ENCODE measurements at places on chromosomes 1 and 21.

DNA sequence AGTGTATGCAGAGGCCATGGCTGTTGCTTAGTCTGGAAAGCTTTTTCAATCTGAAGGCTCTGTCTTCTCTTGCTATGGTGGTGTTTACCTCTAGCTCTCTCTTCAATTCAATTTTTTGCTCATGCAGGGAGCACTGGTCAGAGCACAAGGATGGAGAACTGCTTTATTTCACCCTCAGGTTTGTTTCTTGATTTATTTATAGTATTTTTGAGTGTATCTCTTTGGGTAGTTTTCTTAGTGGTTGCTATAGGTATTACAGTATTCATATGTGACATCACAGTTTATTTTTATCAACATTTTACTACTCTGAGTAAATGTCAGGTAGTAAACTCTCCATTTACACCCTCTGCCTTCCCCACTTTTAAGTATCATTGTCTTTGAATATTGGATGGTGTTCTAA lies 147.9 kb downstream of the RASAL2 start:
- H3K27me3 ChIP-seq, result no peaks in the 10 kb centered on the region
- no peaks in the 10 kb centered on the region for H3K4me1 ChIP-seq
- H3K4me3 ChIP-seq, result no peak overlapping the region
- H3K36me3 ChIP-seq, result no peaks in the 10 kb centered on the region
- DNase-seq, result no peak
- no peak overlapping the region for H3K27ac ChIP-seq

DNA sequence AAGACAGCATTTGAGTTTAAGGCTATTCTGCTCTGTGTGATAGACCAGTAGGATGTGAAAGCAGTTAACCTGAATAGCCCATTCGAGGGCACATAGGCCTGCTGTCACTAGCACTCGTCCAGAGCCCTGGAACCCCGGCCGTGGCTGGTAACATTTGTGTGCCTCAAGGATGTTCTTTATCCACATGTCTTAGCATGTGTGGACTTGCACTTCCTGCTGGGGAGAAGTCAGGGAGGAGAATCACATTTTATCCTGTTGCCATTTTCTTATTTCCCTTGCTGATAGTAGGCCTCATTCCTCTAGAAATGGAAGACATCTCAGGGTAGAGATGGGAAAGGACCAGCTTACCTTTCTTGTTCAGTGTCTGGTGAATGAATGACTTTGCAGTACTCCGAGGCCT lies 54.7 kb downstream of the VPS13D start:
- no peaks in the 10 kb centered on the region for H3K4me1 ChIP-seq
- H3K27me3 ChIP-seq, result no peaks in the 10 kb centered on the region
- H3K27ac ChIP-seq, result no peak overlapping the region
- peaks cover 17% of the 10 kb centered on the region for H3K36me3 ChIP-seq

GRCh38 chr1:222009105-222009730 lies 267.3 kb upstream of the DUSP10 start:
- H3K27ac ChIP-seq, result no peak overlapping the region
- H3K4me1 ChIP-seq, result no peaks in the 10 kb centered on the region
- no peak overlapping the region for H3K4me3 ChIP-seq
- H3K36me3 ChIP-seq, result no peaks in the 10 kb centered on the region
- H3K27me3 ChIP-seq, result no peaks in the 10 kb centered on the region

- H3K4me1 ChIP-seq, result no peaks in the 10 kb centered on the region
- no peak overlapping the region for H3K27ac ChIP-seq
- no peak overlapping the region for H3K4me3 ChIP-seq
- no peaks in the 10 kb centered on the region for H3K36me3 ChIP-seq
- DNase-seq, result no peak
Observed at GRCh38 chr1:46969014-46969619, 27.8 kb upstream of the CYP4A11 start.

GRCh38 chr21:42331660-42332059 lies 16.5 kb upstream of the TFF3 start:
- no peaks in the 10 kb centered on the region for H3K36me3 ChIP-seq
- no peak for DNase-seq
- H3K27me3 ChIP-seq, result no peaks in the 10 kb centered on the region
- H3K4me3 ChIP-seq, result no peak overlapping the region
- H3K27ac ChIP-seq, result no peak overlapping the region

GRCh38 chr1:77796695-77797405 lies 17.4 kb downstream of the MIGA1 start:
- no peaks in the 10 kb centered on the region for H3K4me1 ChIP-seq
- no peaks in the 10 kb centered on the region for H3K36me3 ChIP-seq
- H3K27ac ChIP-seq, result no peak overlapping the region
- DNase-seq, result no peak
- no peak overlapping the region for H3K4me3 ChIP-seq
- no peaks in the 10 kb centered on the region for H3K27me3 ChIP-seq

DNA sequence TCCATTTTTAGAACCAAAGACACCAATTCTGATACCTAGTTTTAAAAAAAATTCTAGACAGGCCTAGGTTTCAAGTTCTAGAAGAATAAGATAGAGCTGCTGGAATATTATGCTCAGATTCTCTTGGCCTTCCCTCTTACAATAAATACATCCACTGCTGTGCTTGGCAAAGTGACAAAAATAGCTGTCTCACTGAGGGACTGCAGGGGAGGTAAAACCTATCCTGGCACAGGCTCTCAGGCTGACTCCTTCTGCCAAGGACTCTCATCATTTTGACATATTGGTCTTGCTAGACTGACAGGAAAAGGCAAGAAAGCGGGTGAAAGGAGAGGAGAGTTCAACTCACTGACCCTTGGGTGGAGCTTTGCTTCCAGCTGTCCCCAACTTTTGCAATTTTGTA lies 197.0 kb upstream of the LHX8 start:
- DNase-seq, result no peak
- no peaks in the 10 kb centered on the region for H3K27me3 ChIP-seq
- no peak overlapping the region for H3K27ac ChIP-seq
- no peaks in the 10 kb centered on the region for H3K4me1 ChIP-seq
- no peak overlapping the region for H3K4me3 ChIP-seq

DNA sequence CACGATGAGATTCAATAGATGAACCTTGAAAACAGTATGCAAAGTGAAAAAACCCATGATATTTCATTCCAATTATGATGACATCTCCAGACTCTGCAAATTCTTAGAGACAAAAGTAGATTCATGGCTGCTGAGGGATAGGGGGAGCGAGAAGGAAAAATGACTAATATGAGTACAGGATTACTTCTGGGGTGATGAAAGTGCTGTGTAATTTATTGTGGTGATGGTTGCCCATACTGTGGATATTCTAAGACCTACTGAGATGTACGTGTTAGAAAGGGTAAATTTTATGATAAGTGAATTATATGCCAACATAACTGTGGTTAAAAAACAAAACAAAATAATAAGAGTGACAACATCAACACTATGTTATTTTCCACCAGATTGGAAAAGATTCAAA lies 18.9 kb upstream of the RGS7 start:
- no peaks in the 10 kb centered on the region for H3K27me3 ChIP-seq
- H3K27ac ChIP-seq, result no peak overlapping the region
- no peaks in the 10 kb centered on the region for H3K4me1 ChIP-seq
- DNase-seq, result no peak
- H3K36me3 ChIP-seq, result no peaks in the 10 kb centered on the region
- no peak overlapping the region for H3K4me3 ChIP-seq

DNA sequence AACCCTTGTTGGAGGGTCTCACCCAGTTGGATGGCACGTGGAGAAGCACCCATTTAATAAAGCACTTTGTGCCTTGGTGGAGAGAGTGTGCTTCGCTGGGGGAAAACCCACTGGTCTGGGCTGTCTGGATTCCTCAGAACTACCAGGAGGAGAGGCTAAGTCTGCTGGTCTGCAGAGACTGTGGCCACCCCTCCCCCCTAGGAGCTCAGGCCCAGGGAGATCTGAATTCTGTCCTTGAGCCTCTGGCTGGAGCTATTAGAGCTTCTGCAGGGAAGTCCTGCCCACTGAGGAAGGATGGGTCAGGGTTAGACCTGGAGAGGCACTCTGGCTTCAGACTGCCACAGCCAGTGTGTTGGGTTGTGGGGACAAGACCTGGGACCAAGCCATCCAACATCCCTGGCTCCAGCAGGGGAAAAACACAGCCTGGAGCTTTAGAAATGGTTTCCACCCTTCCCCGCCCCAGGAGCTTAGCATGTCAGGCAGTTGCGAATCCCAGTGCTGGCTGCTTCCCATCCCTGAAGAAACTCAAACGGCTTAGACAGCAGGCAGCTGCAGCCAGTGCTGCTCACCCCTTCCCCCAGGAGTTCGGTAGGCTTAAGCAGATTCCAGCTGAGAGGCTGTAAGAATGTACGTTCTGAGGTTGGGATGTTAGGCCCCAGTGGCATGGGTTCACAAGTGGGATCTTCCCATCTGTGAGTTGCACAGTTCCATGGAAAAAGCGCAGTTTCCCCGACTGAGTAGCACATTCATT lies 288.3 kb downstream of the TGFB2 start:
- no peak for DNase-seq
- no peaks in the 10 kb centered on the region for H3K4me1 ChIP-seq

- no peaks in the 10 kb centered on the region for H3K36me3 ChIP-seq
- H3K27ac ChIP-seq, result no peak overlapping the region
- no peak overlapping the region for H3K4me3 ChIP-seq
- H3K27me3 ChIP-seq, result no peaks in the 10 kb centered on the region
- no peak for DNase-seq
Observed at GRCh38 chr1:8527941-8528340, 210.0 kb downstream of the SLC45A1 start.

DNA sequence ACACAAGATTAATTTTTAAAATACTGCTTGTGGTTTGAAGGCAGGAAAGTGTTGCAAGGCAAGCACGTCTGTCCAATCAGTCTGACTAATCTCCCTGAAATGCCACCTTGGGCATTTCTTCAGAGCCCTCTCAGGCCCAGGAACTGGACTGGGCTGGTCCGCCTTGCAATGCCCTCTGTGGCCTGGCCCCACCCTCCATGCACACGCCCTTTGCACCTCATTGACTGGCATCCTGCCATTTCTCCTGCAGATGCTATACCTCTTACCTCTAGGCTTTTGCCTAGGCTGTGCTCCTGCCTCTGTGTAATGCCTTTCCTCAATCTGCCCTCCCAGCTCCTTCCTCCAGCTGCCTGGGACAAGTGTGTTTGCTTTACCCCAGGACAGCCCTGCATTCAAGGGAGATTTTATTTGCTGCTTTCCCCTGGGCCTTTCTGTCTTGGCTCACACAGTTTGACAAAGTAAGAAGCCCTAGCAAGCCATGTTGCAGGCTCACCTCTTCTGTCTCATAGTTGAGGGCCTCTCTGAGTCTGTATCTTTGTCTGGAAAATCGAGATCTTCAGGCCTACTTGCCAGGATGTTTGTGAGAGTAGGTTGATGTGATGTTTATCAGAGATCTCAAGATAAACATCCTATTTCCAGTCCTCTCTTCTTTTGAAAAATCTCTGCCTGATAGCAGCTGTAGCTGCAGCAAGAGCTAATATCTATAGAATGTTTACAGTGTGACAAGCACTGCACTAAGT lies 149.2 kb upstream of the JUN start:
- DNase-seq, result no peak
- no peaks in the 10 kb centered on the region for H3K4me1 ChIP-seq
- no peak overlapping the region for H3K27ac ChIP-seq
- no peaks in the 10 kb centered on the region for H3K27me3 ChIP-seq
- H3K36me3 ChIP-seq, result no peaks in the 10 kb centered on the region

GRCh38 chr1:30264672-30265025 lies 458.7 kb downstream of the MATN1 start:
- no peak for DNase-seq
- H3K4me3 ChIP-seq, result no peak overlapping the region

DNA sequence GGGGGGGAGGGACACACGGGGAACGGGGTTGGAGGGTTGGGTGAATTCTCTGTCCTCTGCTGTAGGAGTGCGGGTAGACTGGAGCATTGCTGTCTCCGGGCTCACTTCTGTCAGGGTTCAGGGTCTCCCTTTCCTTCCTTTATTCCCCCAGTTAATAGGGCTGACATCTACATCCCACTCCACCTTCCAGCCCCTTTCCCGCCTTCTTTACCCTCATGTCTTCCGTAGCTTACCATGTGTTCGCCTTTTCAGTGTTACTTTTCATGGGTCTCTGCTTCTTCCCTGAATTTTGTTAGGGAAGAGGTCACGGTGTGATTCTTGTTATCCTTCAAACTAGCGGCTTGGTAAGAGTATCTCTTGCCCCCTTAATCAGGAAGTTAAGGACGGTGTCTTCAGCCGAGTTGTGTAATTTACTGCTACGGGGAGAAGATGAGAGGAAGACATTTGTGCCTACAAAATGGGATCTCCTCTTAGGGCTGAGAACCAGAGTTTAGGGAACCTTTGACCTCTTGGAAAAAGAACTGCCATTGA lies 917 bp downstream of the RAP1A start:
- no peaks in the 10 kb centered on the region for H3K27me3 ChIP-seq
- no peaks in the 10 kb centered on the region for H3K36me3 ChIP-seq
- H3K27ac ChIP-seq, result no peak overlapping the region
- peak overlapping the region; percentile 80 for H3K4me3 ChIP-seq
- H3K4me1 ChIP-seq, result peaks cover 5% of the 10 kb centered on the region

GRCh38 chr21:19244502-19245187 lies 841.1 kb upstream of the TMPRSS15 start:
- no peaks in the 10 kb centered on the region for H3K4me1 ChIP-seq
- no peaks in the 10 kb centered on the region for H3K36me3 ChIP-seq
- H3K27ac ChIP-seq, result no peak overlapping the region
- DNase-seq, result no peak
- no peaks in the 10 kb centered on the region for H3K27me3 ChIP-seq
- no peak overlapping the region for H3K4me3 ChIP-seq

- peak; percentile 63 for DNase-seq
Observed at GRCh38 chr1:47440599-47441081, 2.8 kb downstream of the FOXD2 start.

DNA sequence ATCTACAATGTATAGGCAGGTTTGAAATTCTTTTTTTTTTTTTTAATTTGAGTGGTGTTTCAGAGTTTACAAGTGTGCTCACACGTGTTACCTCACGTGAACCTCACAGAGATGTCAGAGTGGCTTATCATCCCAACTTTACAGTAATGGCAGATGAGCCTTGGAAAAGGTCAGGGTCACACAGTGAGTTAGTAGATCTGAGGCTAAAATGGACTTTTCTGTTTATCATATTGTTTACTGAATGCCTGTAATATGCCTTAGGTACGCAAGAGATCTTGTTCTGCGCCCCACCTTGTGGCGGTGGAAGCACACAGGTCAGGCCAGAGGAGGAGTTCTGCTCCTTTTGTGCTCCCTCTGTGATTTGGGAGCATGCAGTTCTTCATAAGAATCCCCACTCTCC lies 80.0 kb downstream of the DYRK1A start:
- H3K36me3 ChIP-seq, result no peaks in the 10 kb centered on the region
- DNase-seq, result no peak
- H3K27ac ChIP-seq, result no peak overlapping the region

DNA sequence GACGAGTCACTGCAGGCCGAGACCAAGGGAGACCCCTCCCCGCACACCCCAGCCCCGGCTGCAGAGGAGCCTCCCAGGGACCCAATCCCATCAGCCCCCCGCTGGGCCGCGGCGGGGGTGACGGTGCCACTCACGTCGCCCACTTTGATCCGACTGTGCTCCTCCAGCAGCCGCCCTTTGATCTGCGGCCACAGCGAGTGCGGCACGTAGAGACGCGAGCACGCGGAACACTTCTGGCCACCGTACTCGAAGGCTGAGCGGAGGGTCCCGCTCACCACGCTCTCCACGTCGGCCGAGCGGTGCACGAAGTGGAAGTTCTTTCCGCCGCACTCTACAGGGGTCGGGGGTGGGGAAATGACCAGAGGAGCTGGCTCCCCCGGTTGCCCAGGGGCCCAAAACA lies 17.8 kb upstream of the TAS1R2 start:
- no peak overlapping the region for H3K27ac ChIP-seq
- H3K4me3 ChIP-seq, result no peak overlapping the region
- H3K27me3 ChIP-seq, result no peaks in the 10 kb centered on the region
- H3K36me3 ChIP-seq, result no peaks in the 10 kb centered on the region

All from H1 (cell line).